ENCODE measurements at places on chromosomes 2 and 18. TPM values are rescaled to one million over a fixed set of nuclear protein-coding genes. Genes with fewer than 3 reads are reported as not detected.

- peaks cover 4% of the 10 kb centered on the region for H3K4me1 ChIP-seq
- no peak overlapping the region for H3K4me3 ChIP-seq
- no peaks in the 10 kb centered on the region for H3K27me3 ChIP-seq
- no peak overlapping the region for H3K27ac ChIP-seq
- H3K36me3 ChIP-seq: no peaks in the 10 kb centered on the region
These were observed 120.4 kb downstream of the MAP3K20 start for GRCh38 chr2:173196080-173196479.

- DNase-seq: no peak
- no peaks in the 10 kb centered on the region for H3K4me1 ChIP-seq
- no peaks in the 10 kb centered on the region for H3K27me3 ChIP-seq
- H3K4me3 ChIP-seq: no peak overlapping the region
- H3K27ac ChIP-seq: no peak overlapping the region
These were observed 125.7 kb downstream of the MRO start for GRCh38 chr18:50694147-50694546.

GRCh38 chr18:3209859-3210569 is 9.8 kb downstream of the MYOM1 start:
- H3K4me3 ChIP-seq: no peak overlapping the region
- no peaks in the 10 kb centered on the region for H3K36me3 ChIP-seq
- peaks cover 12% of the 10 kb centered on the region for H3K4me1 ChIP-seq
- H3K27me3 ChIP-seq: no peaks in the 10 kb centered on the region

Gene ABCA12
- 0.14 TPM for total RNA-seq

GRCh38 chr2:223220658-223220925 is 168.6 kb downstream of the KCNE4 start:
- no peak overlapping the region for H3K27ac ChIP-seq
- no peaks in the 10 kb centered on the region for H3K4me1 ChIP-seq
- H3K27me3 ChIP-seq: no peaks in the 10 kb centered on the region
- no peaks in the 10 kb centered on the region for H3K36me3 ChIP-seq

Gene EHD3
- 10.1 TPM for total RNA-seq

Gene SULT1C2
- not detected for total RNA-seq

- DNase-seq: no peak
- H3K4me1 ChIP-seq: no peaks in the 10 kb centered on the region
- H3K4me3 ChIP-seq: no peak overlapping the region
- H3K27me3 ChIP-seq: no peaks in the 10 kb centered on the region
These were observed 377.1 kb upstream of the SLC39A10 start for GRCh38 chr2:195279840-195280427.

GRCh38 chr2:219428469-219428868 is 6.2 kb upstream of the SPEG start:
- no peaks in the 10 kb centered on the region for H3K4me1 ChIP-seq
- H3K27me3 ChIP-seq: peaks cover under 1% of the 10 kb centered on the region
- DNase-seq: no peak
- H3K36me3 ChIP-seq: no peaks in the 10 kb centered on the region

GRCh38 chr2:178309541-178309940 is 115.2 kb downstream of the OSBPL6 start:
- H3K4me1 ChIP-seq: no peaks in the 10 kb centered on the region
- H3K36me3 ChIP-seq: no peaks in the 10 kb centered on the region
- no peak for DNase-seq
- H3K4me3 ChIP-seq: no peak overlapping the region
- H3K27ac ChIP-seq: no peak overlapping the region

DNA sequence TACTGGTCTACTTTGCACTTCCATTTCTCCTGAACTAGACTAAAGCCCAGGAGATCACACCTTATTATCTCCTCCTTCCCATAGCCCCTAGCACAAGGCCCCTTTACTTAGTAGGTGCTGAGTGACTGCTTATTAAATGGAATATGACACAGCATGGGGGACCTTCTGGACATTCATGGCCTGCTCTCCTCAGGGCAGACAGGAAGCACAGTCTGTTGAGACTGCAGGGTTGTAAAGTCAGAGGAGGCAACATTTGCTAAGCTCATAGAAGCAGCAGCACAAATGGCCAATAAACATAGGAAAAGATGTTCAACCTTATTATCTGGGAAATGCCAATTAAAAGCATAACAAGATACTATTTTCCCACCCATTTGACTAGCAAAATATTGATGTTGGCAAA is 75.3 kb downstream of the DNMT3A start:
- DNase-seq: no peak
- no peaks in the 10 kb centered on the region for H3K4me1 ChIP-seq
- no peak overlapping the region for H3K4me3 ChIP-seq
- H3K27ac ChIP-seq: no peak overlapping the region
- no peaks in the 10 kb centered on the region for H3K27me3 ChIP-seq

Gene STK25
- total RNA-seq: 228 TPM

- no peak overlapping the region for H3K27ac ChIP-seq
- H3K27me3 ChIP-seq: no peaks in the 10 kb centered on the region
- no peaks in the 10 kb centered on the region for H3K36me3 ChIP-seq
- H3K4me1 ChIP-seq: no peaks in the 10 kb centered on the region
These were observed 310.8 kb downstream of the PIEZO2 start for GRCh38 chr18:10838553-10838952.

- H3K27ac ChIP-seq: no peak overlapping the region
- H3K27me3 ChIP-seq: no peaks in the 10 kb centered on the region
- no peaks in the 10 kb centered on the region for H3K36me3 ChIP-seq
- H3K4me3 ChIP-seq: no peak overlapping the region
- DNase-seq: no peak
These were observed 95.1 kb upstream of the LCLAT1 start for GRCh38 chr2:30351949-30352348.

DNA sequence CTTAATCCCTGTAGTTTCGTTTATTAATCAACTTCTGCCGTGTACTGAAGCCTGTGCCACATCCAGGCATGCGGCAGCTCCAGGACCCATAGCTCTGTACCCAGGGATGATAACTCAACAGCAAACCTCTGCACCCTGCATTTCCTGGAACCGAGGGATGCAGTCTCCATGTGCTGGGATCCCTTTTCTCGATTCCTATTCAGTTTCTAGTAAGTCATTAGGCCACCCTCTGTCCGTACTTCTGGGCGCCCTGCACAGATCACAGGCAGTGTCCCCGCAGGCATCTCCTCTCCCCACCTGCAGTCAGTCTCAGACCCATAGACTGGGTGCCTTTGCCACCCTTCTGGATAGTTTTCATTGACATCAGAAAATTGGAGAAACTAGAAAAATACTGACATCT is 18.8 kb downstream of the TMEM18 start:
- H3K4me1 ChIP-seq: no peaks in the 10 kb centered on the region
- H3K27me3 ChIP-seq: peaks cover 22% of the 10 kb centered on the region
- no peak overlapping the region for H3K27ac ChIP-seq

Gene ADD2
- 1.9 TPM for total RNA-seq

DNA sequence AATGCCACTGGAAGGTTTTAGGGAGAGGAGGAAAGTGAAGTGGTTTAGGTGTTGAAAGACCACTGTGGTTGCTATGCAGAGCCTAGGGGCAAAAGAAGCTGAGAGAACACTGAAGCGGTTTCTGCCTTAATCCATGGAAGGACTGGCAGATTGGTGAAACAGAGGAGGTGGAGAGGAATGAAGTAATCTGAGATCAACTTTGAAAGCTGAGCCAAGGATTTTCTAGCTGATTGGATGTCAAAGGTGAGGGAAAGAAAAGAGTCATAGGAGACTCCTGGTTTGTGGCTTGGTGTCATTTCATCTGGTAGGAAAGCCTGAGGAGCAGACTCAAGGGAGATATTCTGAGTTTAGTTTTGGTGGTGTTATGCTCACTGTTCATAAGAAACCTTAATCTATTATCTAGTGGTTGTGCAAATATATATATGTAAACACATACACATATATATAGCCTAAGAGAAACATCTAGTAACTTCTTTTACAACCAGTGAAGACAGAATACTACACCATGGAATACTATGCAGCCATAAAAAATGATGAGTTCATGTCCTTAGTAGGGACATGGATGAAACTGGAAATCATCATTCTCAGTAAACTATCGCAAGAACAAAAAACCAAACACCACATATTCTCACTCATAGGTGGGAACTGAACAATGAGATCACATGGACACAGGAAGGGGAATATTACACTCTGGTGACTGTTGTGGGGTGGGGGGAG is 134.1 kb upstream of the CREB1 start:
- no peaks in the 10 kb centered on the region for H3K27me3 ChIP-seq
- no peaks in the 10 kb centered on the region for H3K36me3 ChIP-seq
- no peak for DNase-seq
- H3K4me1 ChIP-seq: no peaks in the 10 kb centered on the region
- no peak overlapping the region for H3K27ac ChIP-seq
- H3K4me3 ChIP-seq: no peak overlapping the region

Gene DYNAP
- total RNA-seq: not detected

Gene ASNSD1
- 15.3 TPM for total RNA-seq

Gene SLC5A6
- total RNA-seq: 37.0 TPM

DNA sequence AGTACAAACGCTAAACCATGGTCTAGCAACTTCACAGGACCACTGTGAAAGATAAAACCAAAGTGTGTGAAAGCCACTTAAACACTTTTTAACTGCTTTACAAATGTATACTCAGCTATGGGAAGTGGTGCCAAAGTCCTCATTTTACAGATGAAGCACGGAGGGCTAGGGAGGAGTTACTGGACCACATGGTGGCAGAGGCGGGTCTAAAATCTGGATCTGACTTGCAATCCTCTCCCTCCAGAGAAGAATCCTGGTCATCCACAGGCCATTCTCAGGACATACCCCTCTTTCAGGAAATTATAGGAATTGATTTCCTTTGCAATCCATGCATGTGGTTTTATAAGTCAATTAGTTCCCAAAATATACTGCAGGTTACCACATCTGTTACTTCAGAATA is 84.6 kb upstream of the GYPC start:
- H3K4me1 ChIP-seq: no peaks in the 10 kb centered on the region
- H3K4me3 ChIP-seq: no peak overlapping the region
- no peak overlapping the region for H3K27ac ChIP-seq
- no peaks in the 10 kb centered on the region for H3K36me3 ChIP-seq
- no peaks in the 10 kb centered on the region for H3K27me3 ChIP-seq

DNA sequence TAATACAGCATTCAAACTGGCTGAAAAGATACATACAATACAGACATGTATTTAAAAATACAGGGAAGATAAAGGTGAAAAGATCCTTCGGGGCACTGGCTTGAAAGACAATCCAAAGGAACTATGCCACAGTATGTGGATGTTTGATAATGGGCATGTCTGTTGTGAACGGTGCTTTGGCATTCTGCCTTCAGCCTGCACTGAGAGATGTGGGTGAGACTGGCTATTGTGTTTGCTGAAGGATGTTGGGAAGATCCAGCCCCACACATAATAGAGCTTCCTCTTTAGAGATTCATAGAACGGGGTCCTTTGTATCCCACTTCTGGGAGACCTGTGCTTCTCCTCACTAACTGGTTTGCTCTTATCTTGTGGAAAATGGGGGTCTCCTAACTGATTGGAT is 65.1 kb upstream of the CXCR4 start:
- no peak overlapping the region for H3K4me3 ChIP-seq
- no peaks in the 10 kb centered on the region for H3K4me1 ChIP-seq
- H3K27me3 ChIP-seq: no peaks in the 10 kb centered on the region

Gene COLEC12
- 3.8 TPM for total RNA-seq

DNA sequence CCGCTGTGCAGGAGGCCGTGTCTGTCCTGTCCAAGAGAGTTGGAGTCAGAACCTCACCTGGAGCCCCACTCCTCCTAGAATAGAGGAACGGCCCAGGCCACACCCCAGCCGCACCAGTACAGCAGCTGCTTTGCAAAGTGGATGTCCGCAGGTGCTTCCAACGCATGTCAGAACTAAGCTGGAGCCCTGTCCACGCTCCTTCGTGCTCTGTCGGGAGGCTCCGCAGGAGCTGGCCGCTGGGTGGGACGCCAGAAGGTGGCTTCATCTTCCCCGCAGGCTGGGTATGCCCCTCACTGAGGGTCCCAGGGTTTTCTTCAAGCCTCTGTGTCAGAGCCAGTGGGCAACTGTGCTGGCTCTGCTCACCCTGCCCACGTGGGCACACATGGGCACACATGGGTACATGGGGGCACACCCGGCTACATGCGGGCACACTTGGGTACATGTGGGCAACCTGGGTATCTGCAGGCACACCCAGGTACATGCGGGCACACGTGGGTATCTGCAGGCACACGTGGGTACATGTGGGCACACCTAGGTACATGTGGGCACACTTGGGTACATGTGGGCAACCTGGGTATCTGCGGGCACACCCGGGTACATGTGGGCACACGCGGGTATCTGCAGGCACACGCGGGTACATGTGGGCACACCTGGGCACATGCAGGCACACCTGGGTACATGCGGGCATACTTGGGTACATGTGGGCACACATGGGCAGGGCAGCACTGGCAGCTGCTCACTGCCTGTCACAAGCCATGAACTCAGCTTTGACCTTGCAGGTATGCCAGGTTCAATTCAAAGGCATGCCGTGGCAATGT is 67.1 kb upstream of the CTDP1 start:
- no peaks in the 10 kb centered on the region for H3K36me3 ChIP-seq
- H3K4me1 ChIP-seq: no peaks in the 10 kb centered on the region
- no peak overlapping the region for H3K4me3 ChIP-seq
- DNase-seq: no peak

DNA sequence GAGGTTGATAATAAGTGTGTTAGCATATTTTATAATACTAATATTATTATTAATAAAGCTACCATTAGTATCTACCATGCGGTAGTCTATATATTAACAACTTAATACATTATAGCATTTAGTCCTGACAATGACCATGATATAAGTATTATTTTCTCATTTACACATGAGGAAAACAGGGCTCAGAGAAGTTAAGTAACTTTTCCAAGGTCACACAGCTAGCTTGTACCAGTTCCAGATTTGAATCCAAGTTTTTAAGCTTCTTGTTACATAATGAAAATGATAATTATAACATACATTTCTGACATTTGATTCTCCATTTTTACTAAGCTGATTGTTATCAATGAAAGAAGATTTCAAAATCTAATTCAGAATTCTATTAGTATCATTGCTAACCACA is 310.6 kb downstream of the AGPS start:
- H3K27ac ChIP-seq: no peak overlapping the region
- H3K36me3 ChIP-seq: no peaks in the 10 kb centered on the region
- DNase-seq: no peak
- no peaks in the 10 kb centered on the region for H3K4me1 ChIP-seq
- no peaks in the 10 kb centered on the region for H3K27me3 ChIP-seq

DNA sequence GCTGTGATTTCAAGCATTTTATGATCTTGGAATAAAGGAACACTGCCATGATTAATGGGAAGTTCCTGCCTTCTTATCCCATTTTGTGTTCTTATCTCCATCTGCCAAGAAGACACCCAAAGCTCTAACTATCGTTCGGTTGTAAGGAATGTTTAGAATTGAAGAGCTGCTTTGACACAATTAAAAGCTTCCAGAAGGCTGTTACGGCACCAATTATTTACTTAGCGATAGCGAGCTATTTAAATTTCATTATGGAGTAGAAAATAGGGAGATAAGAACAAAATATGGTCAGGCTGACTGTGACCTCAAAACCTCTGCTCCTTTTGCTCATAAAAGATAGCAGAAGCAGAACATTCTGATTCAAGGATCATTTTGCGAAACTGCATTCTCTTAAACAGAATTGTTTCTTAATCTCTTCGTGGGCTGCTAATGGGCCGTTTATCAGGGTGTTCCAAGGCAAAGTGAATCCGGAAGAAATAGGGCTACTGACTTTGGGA is 101.6 kb downstream of the SLC4A3 start:
- H3K36me3 ChIP-seq: no peaks in the 10 kb centered on the region
- no peak overlapping the region for H3K4me3 ChIP-seq
- DNase-seq: no peak
- H3K4me1 ChIP-seq: no peaks in the 10 kb centered on the region

Data from transverse colon (tissue), 4 donors.